ENCODE measurements at places on chromosomes 6 and 20.

- DNase-seq = no peak
Observed at GRCh38 chr20:19785173-19785982, 27.3 kb downstream of the RIN2 start.

DNA sequence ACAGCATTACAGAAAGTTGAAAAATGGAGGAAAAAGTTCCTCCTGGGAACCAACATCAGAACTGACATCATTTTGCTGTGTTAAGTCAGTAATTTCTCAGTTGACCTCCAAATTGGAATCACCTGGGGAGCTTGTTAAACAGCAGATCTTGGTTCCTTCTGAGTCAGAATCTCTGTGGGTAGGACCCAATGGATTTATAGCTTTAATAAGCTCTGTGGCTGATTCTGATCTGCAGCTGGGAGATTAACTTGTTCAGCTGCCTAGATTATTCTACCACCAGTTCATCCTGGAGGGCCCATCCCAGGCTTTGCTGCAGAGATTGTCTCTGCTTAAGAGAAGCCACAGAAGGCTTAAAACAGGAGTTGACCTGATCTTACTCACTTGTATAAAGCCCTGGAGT, 90.7 kb upstream of the POPDC3 start:
- DNase-seq = peak; percentile 73

- no peak for DNase-seq
Observed at GRCh38 chr6:106163966-106164877, 78.1 kb downstream of the PRDM1 start.

GRCh38 chr20:32018269-32019155, 8.3 kb downstream of the CCM2L start:
- no peak for DNase-seq

DNA sequence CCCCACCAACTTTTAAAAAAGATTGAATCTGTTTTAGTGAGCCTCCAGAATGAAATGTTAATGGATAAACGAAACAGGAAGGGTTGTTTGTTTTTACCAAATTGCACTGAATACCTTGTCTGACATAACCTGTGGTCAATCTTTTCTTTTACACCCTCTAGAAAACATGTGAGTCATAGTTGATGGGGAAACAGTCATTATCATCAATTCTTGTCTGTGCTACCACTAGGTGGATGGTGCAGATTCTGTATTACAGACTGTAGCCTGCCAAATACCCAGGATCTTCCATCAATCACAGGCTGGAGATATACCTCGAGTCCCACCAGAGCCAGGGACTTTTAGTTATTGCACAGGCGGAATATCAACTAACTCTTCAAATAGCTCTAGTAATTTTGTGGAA, 29.5 kb upstream of the PKIB start:
- no peak for DNase-seq

GRCh38 chr20:9329355-9330101, 184.9 kb upstream of the LAMP5 start:
- no peak for DNase-seq

DNA sequence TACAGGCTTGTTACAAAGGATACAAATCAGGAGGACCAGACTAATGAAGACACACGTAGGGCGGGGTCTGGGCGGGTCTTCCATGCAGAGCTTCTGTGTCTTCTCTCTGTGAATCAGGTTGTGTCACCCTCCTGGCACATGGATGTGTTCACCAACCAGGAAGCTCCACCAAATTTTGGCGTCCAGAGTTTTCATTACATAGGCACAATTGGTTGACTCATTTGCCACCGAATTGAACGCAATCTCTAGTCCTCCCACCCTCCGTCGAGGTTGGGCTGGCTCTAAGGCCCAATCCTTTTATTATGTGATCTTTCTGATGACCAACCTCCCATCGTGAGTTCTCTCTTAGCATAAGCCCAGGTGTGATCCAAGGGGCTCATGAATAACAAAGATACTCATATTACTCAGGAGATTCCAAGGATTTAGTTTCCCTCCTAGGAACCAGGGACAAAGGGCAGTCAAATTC, 36.3 kb upstream of the DDR1 start:
- DNase-seq = no peak

DNA sequence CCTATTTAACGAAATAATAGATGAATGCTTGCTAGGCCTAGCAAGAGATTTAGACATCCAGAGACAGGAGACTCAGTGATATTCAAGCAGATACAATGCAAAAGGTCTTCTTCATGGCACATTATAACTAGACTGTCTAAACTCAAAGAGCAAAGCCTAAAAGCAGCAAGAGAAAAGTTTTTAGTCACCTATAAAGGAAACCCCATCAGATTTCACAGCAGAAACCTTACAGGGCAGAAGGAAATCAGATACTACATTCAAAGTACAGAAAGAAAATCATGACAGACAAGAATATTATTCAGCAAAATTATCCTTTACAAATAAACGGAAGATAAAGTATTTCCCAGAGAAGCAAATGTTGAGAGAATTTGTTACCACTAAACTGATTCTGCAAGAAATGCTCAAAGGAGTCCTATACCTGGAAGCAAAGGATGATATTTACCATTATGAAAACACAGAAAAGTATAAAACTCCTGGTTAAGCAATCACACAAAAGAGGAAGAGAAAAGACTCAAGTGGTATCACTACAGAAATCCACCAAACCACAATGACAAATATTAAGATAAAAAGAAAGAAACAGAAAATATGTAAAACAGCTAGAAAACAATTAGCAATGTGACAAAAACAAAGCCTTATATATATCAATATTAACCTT, 333.7 kb downstream of the MEI4 start:
- no peak for DNase-seq

GRCh38 chr6:48068278-48069251, 42.4 kb downstream of the PTCHD4 start:
- no peak for DNase-seq

- DNase-seq = no peak
Observed at GRCh38 chr6:101747160-101747559, 353.7 kb downstream of the GRIK2 start.

- DNase-seq = no peak
Observed at GRCh38 chr20:23235173-23236027, 115.2 kb upstream of the NXT1 start.

- DNase-seq = no peak
Observed at GRCh38 chr6:61606500-61606899, 679.5 kb downstream of the KHDRBS2 start.

DNA sequence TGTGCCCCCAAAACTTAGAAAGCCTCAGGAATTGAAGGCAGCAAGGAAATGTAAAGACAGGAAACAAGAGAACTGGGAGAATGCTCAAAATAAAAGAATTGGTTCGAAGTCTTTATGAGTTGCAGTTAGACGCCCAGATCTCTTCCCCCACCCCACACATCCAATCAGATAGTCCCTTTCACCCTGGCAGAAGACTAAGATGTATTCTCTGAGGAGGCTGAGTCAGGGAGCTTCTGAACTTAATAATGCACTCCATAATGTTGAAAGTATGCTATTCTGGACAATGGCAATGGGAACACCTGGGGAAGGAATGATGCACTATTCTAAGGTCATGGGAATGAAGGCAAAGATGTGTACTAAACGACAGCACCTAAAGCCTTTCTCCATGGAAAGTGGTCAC, 173.6 kb downstream of the MTFR2 start:
- DNase-seq = no peak

GRCh38 chr20:22545045-22545444, 39.3 kb downstream of the FOXA2 start:
- DNase-seq = no peak

Measured in retinal pigment epithelial cell (primary cell).